ENCODE measurements at places on chromosomes 2 and 18.

DNA sequence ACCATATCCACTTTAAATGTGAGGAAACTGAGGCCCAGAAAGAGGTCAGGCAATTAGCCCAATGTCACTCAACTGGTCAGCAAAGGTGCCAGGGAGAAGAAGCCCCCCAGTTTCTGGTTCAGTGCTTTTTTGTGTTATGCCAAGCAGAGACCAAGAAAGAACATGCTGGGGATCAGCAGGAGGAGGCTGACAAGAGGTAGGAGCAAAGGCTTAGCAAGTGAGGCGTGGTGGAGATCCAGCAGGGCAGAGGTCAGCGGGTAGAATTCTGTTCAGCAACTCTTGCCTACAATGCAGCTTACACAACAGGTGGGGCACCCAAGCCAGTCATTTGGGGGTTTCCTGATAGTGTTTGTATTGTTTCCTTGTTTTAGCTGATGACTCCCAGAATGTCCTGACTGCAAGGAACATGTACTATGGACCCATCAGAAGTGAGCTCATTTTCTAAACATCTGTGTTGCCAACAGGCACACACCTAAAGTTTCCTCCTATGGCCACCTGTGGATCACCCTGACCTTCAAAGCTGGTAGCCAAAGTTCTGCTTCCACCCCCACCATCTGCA lies 28.2 kb downstream of the LPIN2 start:
- no peak for DNase-seq

GRCh38 chr2:90207454-90208058 lies 1516.1 kb downstream of the RPIA start:
- DNase-seq: peak; percentile 16

- no peak for DNase-seq
Measured at GRCh38 chr2:128578406-128579390, 260.0 kb upstream of the HS6ST1 start.

GRCh38 chr18:36366994-36367839 lies 69.7 kb downstream of the FHOD3 start:
- DNase-seq: no peak

- DNase-seq: no peak
Measured at GRCh38 chr2:70199320-70199864, 8.6 kb upstream of the C2orf42 start.

- peak; percentile 26 for DNase-seq
Measured at GRCh38 chr2:8799004-8799403, 38.4 kb downstream of the KIDINS220 start.

DNA sequence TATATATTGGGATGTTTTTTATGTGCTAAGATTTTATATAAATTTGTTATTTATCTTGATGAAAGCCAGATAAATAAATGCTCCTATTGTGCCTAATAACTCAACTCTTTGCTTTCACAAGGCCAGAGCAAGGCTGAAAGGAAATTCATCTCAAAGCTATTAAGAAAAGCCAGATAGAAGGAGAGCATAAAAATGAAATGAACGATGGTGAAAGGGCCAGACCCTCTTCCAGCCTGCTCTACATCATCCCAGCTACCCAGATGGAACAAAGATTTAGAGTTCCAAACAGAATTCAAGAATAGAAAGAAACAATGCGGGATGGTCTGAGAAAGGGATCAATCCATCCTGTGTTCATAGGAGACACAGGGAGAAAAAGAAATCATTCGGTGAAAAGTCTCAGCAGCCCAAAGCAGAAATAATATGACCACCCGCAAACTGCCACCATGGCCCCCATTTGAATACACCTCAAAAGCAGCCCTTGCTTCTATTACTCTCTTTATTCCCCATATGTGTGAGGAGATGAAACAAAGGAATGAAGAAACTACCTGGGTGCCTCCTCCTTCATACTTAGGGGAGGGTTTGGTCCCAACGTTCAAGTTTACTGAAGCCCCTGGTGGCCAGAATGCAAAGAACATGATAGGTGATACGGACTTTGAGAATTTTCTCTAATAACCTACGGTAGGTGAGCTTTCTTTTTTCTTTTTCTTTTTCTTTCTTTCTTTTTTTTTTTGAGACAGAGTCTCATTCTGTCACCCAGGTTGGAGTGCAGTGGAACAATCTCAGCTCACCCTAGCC lies 110.1 kb upstream of the FBXO11 start:
- DNase-seq: no peak

DNA sequence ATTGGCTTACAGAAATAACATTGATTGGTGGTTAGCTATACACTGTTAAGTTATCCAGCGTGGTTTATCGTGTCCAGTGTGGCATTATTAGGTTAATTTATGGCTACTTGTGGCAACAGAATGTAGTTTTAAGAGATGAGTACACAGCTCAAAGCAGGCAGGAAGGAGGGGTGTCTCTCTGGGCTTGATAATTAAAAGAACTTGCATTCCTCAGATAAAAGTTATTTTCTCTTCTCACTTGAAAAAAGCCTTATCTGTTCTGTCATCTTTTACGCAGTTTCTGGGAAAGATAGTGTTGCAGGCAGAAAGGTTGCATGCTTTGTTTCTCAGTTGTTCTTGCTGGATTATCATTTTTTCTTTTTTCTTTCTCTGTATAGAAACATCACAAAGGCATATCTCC lies 154.4 kb upstream of the COL3A1 start:
- peak; percentile 10 for DNase-seq

- no peak for DNase-seq
Measured at GRCh38 chr2:38522754-38523349, 79.9 kb downstream of the HNRNPLL start.

GRCh38 chr2:85549826-85550225 lies 10.9 kb downstream of the MAT2A start:
- DNase-seq: peak; percentile 96

Data from RPMI7951 (cell line).